ENCODE measurements at places on chromosomes 7 and 10. TPM values are rescaled to one million over a fixed set of nuclear protein-coding genes. Genes with fewer than 3 reads are reported as not detected.

The SAMD9L gene
- total RNA-seq = 22.6 TPM

The LIPJ gene
- not detected for total RNA-seq

The GNA12 gene
- 86.9 TPM for total RNA-seq

The PTPRZ1 gene
- not detected for total RNA-seq

The EBLN1 gene
- not detected for total RNA-seq

The CALHM3 gene
- total RNA-seq = not detected

The DYNC1I1 gene
- total RNA-seq = 2.2 TPM

The EPHA1 gene
- not detected for total RNA-seq

The CFAP69 gene
- total RNA-seq = 0.88 TPM

The ST8SIA6 gene
- total RNA-seq = not detected

The MYO1G gene
- not detected for total RNA-seq

The CPVL gene
- 6.3 TPM for total RNA-seq

The HYAL4 gene
- not detected for total RNA-seq

The PNLIPRP3 gene
- total RNA-seq = not detected

The CYREN gene
- 26.7 TPM for total RNA-seq

The LIPF gene
- 0.18 TPM for total RNA-seq

The PAPOLB gene
- total RNA-seq = not detected

The FFAR4 gene
- total RNA-seq = not detected

The TUBAL3 gene
- total RNA-seq = not detected

The SGCE gene
- total RNA-seq = 87.5 TPM

The ATG9B gene
- 0.10 TPM for total RNA-seq

The CXCL12 gene
- total RNA-seq = 9.5 TPM

The HOXA5 gene
- total RNA-seq = 23.5 TPM

The VENTX gene
- total RNA-seq = not detected

Measured in glomerular endothelial cell (primary cell).